Activated CD4-positive, CD25-positive, alpha-beta regulatory T cell treated with anti-CD3 and anti-CD28 coated beads, Interleukin-2, amount 50 U/mL, for 72 hours (primary cell): ENCODE measurements at places on chromosomes 4 and X.

DNA sequence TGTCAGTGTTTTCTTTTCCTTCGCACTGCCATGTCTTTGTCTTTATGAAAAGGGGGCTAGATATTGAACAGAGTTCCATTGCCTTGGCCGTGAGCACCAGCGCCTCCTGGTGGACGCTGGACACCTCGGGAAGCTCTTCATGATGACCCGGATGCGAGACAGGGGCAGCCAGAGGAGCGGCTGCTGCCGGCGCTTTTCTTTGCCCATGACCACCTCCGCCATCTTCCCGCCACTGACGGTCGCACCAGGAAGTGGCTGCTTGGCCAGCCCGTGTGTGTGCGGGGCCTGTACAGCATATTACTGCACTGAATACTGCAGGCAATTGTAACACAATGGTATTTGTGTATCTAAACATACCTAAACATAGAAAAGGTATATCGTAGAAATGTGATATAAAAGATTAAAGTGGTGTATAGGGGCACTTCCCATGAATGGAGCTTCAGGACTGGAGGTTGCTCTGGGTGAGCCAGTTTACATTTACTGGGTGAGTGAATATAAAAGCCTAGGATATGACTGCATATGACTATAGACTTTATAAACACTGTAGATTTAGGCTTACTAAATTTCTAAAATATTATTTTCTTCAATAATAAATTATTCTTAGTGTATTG, 15.8 kb upstream of the GRIA2 start:
- DNase-seq, result no peak

DNA sequence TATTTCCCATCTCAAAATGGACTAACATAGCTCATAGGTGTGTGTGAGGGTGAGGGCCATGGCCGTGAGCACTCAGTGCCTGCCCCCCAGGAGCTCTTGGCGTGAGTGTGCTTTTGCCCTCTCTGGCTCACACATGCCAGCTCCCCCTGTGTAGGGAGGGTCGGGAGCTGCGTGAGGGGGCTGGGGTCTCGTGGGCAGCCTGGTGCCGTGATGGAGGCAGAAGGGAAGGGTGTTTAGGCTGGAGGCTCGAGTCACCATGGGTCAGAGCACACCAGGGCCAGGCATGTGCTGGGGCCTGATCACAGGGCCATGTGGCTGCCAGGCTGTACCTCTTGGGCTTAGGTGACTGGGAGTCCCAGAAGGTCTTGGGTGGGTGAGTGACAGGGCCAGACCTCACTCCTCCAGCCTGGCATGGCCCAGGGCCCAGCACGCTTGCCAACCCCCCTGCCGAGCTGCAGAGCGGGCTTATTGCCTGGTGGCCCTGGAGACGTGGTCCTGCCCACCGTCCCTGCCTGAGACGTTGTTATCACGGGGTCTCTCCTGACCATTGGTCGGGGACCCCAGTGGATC, 44.0 kb downstream of the ADRA2C start:
- DNase-seq, result no peak

GRCh38 chrX:38881066-38881465, 79.8 kb downstream of the MID1IP1 start:
- DNase-seq, result no peak

- no peak for DNase-seq
These were observed 19.5 kb downstream of the SMPX start for GRCh38 chrX:21738210-21738949.

DNA sequence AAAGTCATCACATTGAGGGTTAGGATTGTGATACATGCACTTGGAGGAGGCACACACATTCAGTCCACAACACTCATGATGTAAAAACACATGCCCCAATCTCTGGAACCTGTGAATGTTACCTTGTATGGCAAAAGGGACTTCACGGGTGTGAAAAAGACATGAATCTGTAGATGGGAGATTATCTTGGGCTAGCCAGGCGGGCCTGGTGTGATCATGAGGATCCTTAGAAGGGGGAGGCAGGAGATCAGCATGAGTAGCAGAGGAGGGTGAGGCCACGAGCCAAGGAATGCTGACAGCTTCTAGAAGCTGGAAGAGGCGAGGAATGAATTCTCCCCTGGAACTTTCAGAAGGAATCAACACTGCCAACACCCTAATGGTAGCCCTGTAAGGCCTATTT, 77.5 kb upstream of the ENPP6 start:
- DNase-seq, result no peak

DNA sequence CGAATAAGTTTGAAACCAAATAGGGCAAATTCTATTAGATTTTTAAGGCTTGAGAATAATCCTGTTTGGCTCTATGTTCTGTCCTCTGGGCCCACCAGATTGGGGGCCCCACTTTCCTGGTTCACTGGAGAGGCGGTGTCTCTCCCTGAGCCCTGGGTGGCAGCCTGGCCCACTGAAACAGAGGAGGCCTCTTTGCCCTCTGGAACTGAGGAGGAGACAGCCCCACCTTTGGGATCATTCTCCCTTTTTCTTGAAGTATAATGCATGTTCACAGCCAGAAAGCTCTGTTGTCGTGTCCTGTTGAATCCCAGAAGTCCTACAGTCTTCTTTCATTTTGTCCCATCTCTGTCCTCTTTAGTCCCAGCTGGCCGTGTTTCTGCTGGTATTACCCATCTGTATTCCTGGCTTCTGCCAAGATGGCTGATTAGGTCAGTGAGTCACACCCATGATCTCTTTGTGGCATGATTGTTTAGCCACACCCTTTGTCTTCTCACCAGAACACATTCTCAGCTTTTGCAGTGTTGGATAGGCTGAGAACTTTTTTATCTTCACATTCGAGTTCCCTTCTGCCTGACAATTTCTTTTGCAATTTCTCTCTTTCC, 8.1 kb upstream of the TBC1D25 start:
- DNase-seq, result no peak

- DNase-seq, result no peak
These were observed 34.6 kb upstream of the CPLX1 start for GRCh38 chr4:860561-860960.

DNA sequence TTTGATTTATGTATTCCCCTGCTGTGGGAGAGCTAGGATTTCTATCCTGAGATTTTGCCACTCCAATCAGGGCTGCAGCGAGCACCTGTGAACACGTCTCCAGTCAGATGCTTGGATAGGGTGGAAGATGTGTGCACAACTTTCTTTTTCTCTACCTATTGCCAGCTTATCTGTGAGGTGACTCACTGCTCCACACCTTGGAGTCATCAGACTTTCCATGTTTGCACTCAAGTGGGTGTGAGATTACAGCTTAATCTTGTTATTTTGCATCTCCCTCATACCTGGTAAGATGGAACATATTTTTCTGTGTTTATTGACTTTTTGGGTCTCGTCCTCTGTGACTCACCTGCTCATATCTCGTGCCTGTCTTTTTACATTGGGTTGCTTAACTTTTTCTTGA, 32.2 kb downstream of the PSAPL1 start:
- no peak for DNase-seq

DNA sequence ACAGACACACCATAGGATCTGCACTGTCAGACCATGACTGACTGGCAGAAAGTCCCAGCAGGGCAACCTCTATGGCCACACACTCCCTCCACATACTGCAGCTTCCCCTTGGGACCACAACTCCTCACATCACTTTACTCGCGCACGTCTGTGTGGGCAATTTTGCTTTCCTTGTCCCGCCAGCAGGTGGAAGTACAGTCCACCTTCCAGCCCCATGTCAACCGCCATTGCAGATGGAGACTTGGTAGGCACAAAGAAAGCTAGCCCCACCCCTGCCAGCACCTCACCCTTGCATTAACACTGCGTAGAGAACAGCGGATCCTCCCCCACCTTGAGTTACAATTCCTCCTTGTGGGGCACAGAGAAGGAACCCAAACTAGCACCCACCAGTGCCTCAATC, 74.4 kb upstream of the NAP1L2 start:
- no peak for DNase-seq

DNA sequence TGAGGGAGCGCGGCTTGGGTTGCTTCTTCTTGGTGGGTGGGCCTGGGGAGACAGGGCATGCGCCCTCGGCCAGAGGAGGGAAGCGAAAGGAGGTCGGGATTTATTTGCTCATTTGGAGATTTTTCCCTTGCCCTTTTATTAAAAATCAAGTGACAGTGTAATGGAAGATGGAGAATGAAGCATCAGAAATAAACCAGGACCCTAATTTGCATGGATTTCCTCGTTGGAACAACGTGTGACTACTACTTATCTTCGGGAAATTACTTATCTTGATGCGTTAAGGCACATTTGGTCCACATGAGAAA, 709 bp upstream of the CLOCK start:
- DNase-seq, result no peak

- DNase-seq, result peak; percentile 47
These were observed 1.3 kb downstream of the CHST7 start for GRCh38 chrX:46574774-46575381.
